Activated CD4-positive, alpha-beta T cell treated with anti-CD3 and anti-CD28 coated beads, Interleukin-2, amount 10 ng/mL, durations not matched to agents 7 days and 5 days (primary cell): ENCODE measurements at places on chromosomes 6 and 20. TPM values are rescaled to one million over a fixed set of nuclear protein-coding genes. Genes with fewer than 3 reads are reported as not detected.

PLEKHG1 gene
- total RNA-seq = 2.8 TPM

SLC35D3 gene
- not detected for total RNA-seq

RBM39 gene
- total RNA-seq = 374 TPM

MYBL2 gene
- 106 TPM for total RNA-seq

PCK1 gene
- not detected for total RNA-seq

LSM2 gene
- total RNA-seq = 109 TPM

CCN6 gene
- not detected for total RNA-seq

C4B gene
- total RNA-seq = 2.0 TPM

RHAG gene
- not detected for total RNA-seq

PAX1 gene
- total RNA-seq = not detected

FYN gene
- total RNA-seq = 225 TPM

VTA1 gene
- total RNA-seq = 53.6 TPM

PRRT1 gene
- 0.23 TPM for total RNA-seq

GPR6 gene
- total RNA-seq = not detected
